ENCODE measurements at places on chromosomes 1 and 21. TPM values are rescaled to one million over a fixed set of nuclear protein-coding genes. Genes with fewer than 3 reads are reported as not detected.

Gene C8B
- not detected for total RNA-seq

Gene LCE1C
- not detected for total RNA-seq

Gene CR1
- total RNA-seq = 0.91 TPM

Gene CD52
- not detected for total RNA-seq

Gene FAM151A
- total RNA-seq = not detected

Gene FCGR1A
- total RNA-seq = 8.0 TPM

Gene COA6
- 10.7 TPM for total RNA-seq

Gene NR5A2
- 1.2 TPM for total RNA-seq

Gene TRIM17
- 4.0 TPM for total RNA-seq

Gene MANEAL
- 23.2 TPM for total RNA-seq

Gene ADGRL2
- total RNA-seq = 416 TPM

Gene PLCH2
- total RNA-seq = 13.3 TPM

Gene SRM
- 10.7 TPM for total RNA-seq

Gene OR2L8
- 6.6 TPM for total RNA-seq

Gene SLC37A1
- total RNA-seq = 24.4 TPM

Gene ANKRD35
- 0.73 TPM for total RNA-seq

Gene AGRN
- total RNA-seq = 71.5 TPM

Gene DMRTA2
- not detected for total RNA-seq

Gene TEDDM1
- not detected for total RNA-seq

Gene KRTAP21-2
- total RNA-seq = not detected

Gene BARHL2
- total RNA-seq = 1.5 TPM

Gene DNALI1
- total RNA-seq = 12.8 TPM

Gene OPRD1
- 0.36 TPM for total RNA-seq

Gene CD244
- not detected for total RNA-seq

Gene PGLYRP3
- not detected for total RNA-seq

Gene LYPD8
- total RNA-seq = not detected

Gene MKNK1
- 23.3 TPM for total RNA-seq

Gene THAP3
- total RNA-seq = 20.6 TPM

Gene CHML
- 59.8 TPM for total RNA-seq

Gene CD5L
- total RNA-seq = 0.27 TPM

Gene ZNF281
- 32.2 TPM for total RNA-seq

Gene TNNI3K
- 3.4 TPM for total RNA-seq

Gene TFF2
- total RNA-seq = not detected

Gene RGSL1
- not detected for total RNA-seq

Gene S100A16
- total RNA-seq = 18.1 TPM

Gene RNF186
- total RNA-seq = not detected

Gene FMN2
- total RNA-seq = 40.3 TPM

Gene GPX7
- total RNA-seq = 29.5 TPM

Gene MAD2L2
- 45.4 TPM for total RNA-seq

Gene ADORA1
- 19.1 TPM for total RNA-seq

Gene ZFP69B
- total RNA-seq = 16.3 TPM

Gene LRRC38
- total RNA-seq = 2.4 TPM

Gene PKP1
- total RNA-seq = 0.45 TPM

Gene ADORA3
- total RNA-seq = 1.1 TPM

Gene ESPN
- 0.18 TPM for total RNA-seq

Gene GPR161
- 59.3 TPM for total RNA-seq

Gene KRTAP7-1
- total RNA-seq = not detected

Gene LAMC1
- 46.6 TPM for total RNA-seq

Gene ALDH4A1
- 6.6 TPM for total RNA-seq

Gene PLEKHN1
- total RNA-seq = not detected

Gene LIPI
- total RNA-seq = not detected

Gene RGS8
- 75.3 TPM for total RNA-seq

Gene CCNL2
- total RNA-seq = 197 TPM

Gene PLEKHA6
- total RNA-seq = 13.6 TPM

Gene SNX7
- total RNA-seq = 11.3 TPM

Gene DNASE2B
- total RNA-seq = not detected

Measured in cerebellum (tissue), 4 donors.